ENCODE measurements at places on chromosomes 3 and 15.
A peak's percentile ranks its signal among the peaks of the same experiment; 100 is the strongest.

- ATAC-seq: no peak
Measured at GRCh38 chr15:56783156-56783856, 50.0 kb upstream of the ZNF280D start.

DNA sequence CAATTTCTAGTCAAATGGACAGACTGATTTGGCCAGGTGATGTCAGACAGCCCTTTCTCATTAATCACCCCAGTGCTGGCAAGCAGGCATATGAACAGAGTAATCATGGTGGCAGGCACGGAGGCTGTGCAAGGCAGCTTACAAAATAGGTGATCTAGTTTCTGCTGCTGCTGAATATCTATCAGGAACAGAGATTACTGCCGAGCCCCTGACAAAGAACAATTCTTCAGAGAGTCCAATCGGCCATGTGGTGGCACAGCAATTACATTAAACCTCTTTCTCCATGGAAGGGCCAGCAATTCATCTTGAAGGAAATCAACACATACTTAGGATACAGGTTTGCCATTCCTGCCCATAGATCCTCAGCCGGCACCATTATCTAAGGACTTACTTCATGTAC, 32.3 kb upstream of the THBS1 start:
- no peak for ATAC-seq

DNA sequence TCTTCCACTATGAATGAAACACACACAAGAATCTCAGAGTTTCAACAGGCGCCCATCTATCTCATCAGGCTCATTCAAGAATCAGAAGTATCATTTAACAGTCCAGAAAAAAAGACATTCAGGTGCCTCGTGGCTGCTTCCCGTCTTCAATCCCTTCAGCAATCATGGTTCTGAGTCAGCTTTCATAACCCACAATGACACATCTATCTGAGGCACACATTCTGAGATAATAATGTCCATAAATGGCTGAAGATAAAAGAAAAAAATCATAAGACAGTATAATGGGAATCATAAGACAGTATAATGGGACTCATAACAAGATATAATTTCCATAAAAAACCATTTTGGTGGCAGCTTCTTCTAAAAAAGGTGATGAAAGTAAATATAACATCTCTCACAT, 52.4 kb downstream of the TNIK start:
- ATAC-seq: peak; percentile 69

- no peak for ATAC-seq
Measured at GRCh38 chr3:39408493-39409372, 2.2 kb downstream of the RPSA start.

- no peak for ATAC-seq
Measured at GRCh38 chr3:142577696-142578328, 721 bp downstream of the ATR start.

GRCh38 chr3:143045639-143046038, 44.3 kb downstream of the U2SURP start:
- no peak for ATAC-seq

- ATAC-seq: no peak
Measured at GRCh38 chr3:178588628-178589027, 52.4 kb downstream of the KCNMB2 start.

GRCh38 chr3:186173224-186173815, 64.4 kb upstream of the ETV5 start:
- no peak for ATAC-seq

DNA sequence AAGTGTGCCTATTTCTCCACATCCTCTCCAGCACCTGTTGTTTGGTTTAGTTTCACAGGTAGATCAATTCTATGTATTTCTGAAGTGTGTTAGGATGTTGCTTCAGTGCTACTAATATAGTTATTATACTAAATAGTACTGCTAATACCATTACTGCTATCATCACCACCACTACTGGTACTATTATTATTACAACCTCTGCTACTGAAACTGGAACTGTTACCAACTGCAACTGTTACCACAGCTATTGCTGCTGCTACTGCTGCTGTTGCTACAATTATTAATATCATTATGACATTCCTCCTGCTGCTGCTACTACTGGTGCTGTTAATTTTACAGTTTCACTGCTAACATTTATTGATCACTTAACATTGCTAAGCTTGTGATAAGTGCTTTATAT, 8.3 kb upstream of the LMOD3 start:
- ATAC-seq: no peak

DNA sequence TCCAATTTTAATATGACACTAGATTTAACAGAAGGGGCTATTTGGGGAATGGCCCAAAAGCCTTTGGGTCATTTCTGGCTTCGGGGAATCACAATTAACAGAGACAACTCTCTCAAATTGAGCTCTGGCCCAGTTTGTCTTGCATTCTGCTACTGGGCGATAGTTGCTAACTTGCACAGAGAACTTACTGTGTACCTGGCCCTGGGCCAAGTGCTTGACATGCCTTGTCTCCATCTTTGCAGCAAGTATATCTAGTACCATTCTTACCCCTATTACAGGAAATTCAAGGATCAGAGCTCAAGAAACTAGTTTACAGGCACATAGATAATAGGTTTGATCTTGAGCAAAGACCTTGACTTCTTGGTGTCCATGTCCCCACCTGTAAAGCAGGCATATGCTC, 175.7 kb downstream of the TMEM108 start:
- ATAC-seq: no peak

DNA sequence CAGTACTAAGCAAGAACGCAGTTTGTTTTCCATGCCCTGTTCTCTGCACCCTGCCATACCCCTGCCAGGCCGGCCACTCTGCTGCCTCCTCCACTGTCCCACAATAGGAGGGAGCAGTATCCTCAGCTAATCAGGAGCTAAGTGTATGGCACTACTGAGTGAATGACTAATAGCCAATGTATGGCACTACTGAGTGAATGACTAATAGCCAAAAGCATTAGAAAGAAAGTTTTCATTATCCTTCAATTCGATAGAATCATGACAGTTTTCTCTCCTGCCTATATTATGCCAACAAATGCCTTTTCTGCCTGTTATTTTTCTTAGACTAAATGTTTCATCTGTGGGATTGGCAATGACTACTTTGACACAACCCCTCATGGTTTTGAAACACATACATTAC, 107.5 kb upstream of the CHRM5 start:
- ATAC-seq: peak; percentile 98

DNA sequence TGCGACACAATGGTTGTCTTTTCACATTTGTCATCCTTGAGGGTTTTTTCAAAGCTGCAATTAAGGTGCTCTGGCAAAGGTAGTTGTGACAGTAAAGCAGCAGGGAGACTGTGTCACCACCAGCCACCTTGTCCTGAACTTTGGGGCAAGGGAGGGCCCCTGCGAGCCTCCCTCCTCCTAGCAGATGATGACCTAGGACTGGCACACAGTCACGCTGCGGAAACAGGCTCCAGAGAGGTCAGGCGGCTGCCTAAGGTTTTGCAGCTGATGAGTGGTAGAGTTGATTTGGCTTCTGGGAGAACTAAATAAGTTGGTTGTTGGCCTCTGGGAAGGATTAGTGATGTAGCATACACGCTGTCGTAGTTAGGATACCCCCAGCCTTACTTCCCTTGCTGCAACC, 62.7 kb downstream of the PDIA5 start:
- no peak for ATAC-seq

DNA sequence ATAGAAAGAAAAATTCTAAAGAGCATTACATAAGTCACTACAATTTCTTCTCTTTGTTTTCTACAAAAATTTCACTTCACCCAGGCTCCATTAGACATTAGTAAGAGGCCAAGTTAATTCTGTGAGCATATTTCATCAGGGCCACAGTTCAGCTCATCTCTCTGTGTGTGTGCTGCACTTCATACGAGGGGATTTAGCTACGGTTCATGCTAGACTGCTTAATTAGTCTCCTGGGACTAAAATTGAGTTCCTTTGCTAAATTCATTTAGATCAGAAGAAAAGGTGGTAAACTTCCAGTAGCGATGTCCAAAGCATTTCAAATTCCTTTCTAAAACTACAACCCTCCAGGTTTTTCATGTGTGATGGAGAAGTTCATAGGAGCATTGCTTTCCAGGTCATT, 83.1 kb upstream of the SETMAR start:
- no peak for ATAC-seq

GRCh38 chr3:13137941-13138832, 65.0 kb upstream of the IQSEC1 start:
- ATAC-seq: no peak

DNA sequence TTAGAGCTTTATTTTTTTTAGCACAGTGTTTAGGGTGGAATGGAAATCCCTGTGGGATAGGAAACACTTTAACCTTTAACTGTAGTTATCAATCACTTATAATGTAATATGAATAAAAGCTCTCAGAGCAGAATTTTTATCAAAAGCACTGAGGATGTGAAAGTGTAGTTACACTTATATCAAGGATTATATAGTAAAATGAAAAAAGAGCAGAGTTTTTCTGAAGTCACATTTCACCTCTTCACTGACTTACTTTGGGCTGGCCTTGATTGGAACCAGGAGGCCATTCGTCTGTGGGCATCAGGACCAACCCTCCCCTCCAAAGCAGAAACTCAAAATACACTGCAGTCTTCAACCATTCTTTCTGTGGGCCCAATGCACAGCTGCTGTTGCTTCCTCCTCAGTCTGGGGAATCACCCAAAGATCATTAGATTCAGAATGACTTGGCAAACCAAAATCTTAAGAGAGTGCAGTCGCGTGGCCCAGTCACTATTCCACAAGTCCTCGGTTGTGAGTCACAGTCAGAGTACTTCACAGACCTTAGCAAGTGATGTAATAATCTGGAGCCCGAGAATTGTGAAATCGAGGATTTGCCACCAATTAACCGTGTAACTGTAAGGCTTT, 132.6 kb upstream of the COL8A1 start:
- ATAC-seq: no peak

GRCh38 chr3:171229173-171229572, 202.7 kb upstream of the SLC2A2 start:
- no peak for ATAC-seq

DNA sequence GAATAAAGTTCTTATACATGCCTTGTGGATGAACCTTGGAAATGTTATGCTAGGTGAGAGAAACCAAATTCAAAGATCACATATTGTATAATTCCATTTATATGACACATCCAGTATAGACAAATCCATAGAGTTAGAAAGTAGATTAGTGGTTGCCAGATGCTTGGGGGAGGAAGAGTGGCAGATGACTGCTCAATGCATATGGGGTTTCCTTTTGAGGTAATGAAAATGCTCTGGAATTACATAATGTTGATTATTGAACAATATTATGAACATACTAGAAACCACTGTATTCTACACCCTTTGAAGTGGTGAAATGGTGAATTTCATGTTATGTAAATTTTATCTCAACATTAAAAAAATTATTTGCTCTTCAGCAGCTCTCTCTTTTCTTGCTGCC, 100.8 kb downstream of the DHX36 start:
- no peak for ATAC-seq

DNA sequence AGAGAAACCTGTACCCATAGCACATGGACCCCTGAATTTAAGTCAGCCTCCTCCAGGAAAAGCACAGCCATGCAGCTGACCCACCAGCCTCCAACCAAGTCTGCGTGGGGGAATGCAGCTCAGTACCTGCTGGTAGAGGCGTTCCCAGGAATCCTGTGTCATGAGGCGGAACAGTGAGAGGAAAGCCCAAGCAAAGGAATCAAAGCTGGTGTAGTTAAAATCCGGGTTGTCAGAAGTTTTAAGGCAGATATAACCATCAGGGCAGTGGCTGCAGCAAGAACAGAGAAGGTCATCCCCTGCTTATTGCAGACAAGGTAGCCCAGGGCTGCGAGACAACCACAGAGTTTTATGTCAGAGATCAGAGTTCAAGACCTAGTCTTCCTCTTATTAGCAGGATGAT, 59.1 kb downstream of the SCN10A start:
- no peak for ATAC-seq

DNA sequence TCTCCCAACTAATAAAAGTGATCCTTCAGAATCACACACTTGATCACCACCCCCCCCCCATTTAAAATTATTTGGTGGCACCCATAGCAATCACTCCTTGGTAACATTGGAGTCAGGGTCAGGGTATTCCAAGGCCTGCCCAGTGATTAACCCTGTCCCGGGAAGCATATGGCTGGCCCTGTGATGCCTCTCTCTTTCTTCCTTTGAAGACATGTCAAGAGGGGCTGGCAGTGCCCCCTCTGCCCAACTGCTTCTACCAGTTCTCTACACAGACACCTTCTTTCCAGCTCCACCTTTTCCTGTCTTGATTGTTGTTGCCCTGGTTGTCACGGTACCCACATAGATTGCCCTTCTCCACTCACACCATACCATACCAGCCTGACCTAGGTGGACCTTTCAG, 30.9 kb upstream of the MANF start:
- no peak for ATAC-seq

DNA sequence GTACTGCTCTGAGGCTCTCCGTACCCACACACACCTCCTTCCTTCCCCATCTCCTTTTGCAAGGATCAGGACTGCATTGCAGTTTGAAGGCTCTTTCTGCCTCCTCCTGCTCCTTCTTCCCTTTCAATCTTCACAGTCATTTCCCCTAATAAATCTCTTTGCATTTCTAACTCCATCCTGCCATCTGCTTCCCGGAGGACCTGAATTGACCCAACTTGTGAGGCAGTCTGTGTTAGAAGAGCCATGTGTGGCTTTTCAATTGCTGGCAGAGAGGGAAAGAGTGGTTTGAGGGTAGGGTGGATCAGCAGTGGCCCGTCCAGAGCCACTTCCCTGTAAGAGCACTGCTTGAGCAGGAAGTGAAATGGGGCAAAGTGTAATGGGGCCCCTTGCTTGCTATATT, 35.8 kb downstream of the ANAPC13 start:
- ATAC-seq: no peak

DNA sequence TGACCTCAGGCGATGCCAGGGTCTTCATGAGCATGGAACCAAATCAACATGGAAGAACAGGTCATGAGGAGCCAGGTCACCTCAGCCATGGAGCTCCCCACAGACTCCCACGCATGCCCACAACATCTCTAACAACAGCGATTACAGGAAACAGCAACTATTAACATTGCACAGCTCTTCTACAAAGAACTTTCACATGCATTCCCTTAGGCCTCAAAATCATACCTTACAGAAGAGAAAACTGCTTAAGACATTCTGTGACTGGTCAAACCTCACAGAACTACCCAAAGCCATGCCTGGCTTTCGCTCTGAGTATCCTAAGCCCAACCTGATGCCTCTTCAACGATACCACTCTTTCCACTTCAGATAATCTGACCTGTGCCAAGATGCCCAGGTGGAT, 117.8 kb downstream of the OXNAD1 start:
- ATAC-seq: no peak

DNA sequence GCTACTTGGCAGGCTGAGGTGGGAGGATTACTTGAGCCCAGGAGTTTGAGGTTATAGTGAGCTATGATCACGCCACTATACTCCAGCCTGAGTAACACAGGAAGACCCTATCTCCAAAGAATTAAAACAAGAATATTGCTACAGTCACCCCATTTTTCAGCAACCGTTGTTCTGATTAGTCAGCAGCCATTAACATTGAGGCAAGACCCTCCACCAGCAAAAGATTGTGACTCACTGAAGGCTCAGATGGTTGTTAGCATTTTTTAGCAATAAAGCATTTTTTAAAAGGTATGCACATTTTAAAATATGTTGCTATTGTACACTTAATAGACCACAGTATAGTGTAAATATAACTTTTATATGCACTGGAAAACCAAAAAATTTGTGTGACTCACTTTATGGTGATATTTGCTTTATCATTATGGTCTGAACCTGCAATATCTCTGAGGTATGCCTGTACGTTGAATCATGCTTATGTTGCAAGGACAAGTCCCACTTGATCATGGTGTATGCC, 492.6 kb downstream of the SQOR start:
- ATAC-seq: no peak
